BJ (cell line): ENCODE measurements at places on chromosomes 4 and X. TPM values are rescaled to one million over a fixed set of nuclear protein-coding genes. Genes with fewer than 3 reads are reported as not detected.

GRCh38 chr4:108717386-108717785, 45.5 kb downstream of the ETNPPL start:
- no peak for DNase-seq

- no peak for DNase-seq
Measured at GRCh38 chr4:102580463-102580842, 79.3 kb downstream of the NFKB1 start.

DNA sequence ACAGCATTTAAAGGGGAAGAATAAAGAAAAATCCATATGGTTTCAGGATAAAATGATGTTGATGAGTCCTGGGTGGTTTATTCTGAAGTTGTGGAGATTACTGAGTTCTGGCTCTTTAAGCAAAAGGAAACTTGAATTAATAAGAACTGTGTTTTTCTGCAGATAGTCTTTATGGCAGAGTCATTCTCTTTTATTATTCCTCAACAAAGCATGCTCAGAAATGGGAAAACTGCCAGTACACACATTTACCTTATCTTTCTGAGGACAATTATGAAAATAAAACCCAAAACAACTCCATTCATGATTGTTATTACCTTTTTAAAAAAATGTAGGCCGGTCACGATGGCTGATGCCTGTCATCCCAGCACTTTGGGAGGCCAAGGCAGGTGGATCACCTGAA, 58.5 kb downstream of the ADD1 start:
- DNase-seq: no peak

- DNase-seq: no peak
Measured at GRCh38 chrX:136211766-136212556, 39.2 kb downstream of the MAP7D3 start.

- DNase-seq: no peak
Measured at GRCh38 chrX:31527455-31528126, 455.8 kb upstream of the FTHL17 start.

DNA sequence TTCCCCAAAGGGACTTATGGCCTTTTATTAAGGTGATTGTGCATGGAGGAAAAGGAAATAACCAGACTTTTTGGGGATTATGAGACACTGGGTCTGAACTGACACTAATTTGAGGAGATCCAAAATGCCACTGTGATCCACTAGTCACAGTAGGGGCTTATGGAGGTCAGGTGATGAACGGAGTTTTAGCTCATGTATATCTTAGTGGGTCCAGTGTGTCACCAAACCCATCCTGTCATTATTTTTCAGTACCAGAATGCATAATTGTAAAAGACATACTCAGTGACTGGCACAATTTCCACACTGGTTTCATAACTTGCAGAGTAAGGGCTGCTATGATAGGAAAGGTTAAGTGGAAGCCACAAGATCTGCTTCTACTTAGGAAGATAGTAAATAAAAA, 131.3 kb downstream of the RTL3 start:
- no peak for DNase-seq

GRCh38 chrX:56963377-56963776, 32.0 kb downstream of the SPIN3 start:
- DNase-seq: no peak

GRCh38 chr4:159655547-159655946, 552.7 kb downstream of the RAPGEF2 start:
- DNase-seq: no peak

DNA sequence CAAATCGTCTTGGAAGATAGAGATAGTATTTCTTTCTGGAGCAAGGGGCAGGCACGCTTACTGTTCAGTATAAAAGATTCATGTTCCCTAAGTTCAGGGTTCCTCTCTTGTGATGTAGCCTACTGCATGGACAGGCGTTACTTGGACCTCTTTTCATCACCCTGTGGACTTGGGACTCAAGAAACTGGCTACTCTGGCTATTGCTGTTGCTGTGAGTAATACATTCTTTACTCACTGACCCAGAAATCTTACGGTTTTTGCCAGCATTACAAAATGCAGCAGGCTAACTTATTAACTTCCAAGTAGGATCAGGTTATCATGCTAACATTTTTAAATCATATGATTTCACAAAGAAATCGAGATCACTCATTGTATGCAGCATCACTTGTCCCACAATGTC, 12.8 kb upstream of the GUCY1B1 start:
- no peak for DNase-seq

DNA sequence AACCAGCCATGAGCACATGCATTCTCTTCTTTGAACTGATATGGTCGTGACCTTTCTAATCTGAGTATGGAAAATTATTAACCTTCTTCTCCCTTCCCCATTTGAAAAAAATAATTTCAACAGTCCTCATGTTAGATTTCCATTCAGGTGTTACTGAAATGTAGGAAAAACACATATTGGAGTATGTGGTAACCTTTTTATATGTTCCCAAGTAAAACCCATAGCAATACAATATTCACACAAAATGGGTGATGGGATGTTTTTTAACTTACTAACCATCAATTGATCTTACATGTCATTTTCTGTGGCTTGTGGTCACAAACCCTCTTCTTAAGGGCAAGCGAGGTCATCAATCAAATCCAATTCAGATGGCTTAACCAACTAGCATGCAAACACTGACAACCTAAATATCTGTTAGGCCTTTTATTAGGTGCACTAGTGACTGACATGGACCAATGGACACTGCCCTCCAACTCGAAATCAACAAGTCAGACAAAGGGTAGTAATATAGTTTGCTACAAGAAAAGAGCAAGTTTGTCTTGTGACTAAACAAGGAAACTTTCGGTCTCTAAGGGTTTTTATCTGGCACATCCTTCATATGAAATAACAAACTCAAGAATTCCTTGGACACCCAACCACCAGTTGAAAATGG, 74.3 kb downstream of the CAMK2D start:
- no peak for DNase-seq

DNA sequence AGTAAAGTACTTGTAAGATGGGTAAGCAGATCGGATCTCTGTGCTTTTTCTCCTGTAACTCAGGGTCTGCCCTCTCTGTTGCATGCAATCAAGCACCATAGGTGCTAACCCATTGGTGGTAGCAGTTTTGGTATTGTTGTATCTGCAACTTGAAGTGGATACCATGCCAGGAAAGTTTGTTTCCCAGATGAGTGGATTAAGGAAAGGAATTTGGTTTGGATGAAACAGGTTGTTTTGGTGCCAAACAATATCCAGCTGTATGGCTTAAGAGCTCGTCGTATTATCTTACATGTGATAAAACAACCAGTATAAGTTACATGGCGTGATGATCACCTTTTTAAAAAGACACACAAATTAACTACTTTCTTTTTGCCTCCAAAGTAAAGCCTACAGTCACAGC, 280.9 kb upstream of the TENM3 start:
- no peak for DNase-seq

Gene UGT2B15
- polyA plus RNA-seq: not detected in 2 replicates
